Osteoblast (primary cell): ENCODE measurements at places on chromosomes 3 and 15. TPM values are rescaled to one million over a fixed set of nuclear protein-coding genes. Genes with fewer than 3 reads are reported as not detected.

PCSK6 gene
- 0.29 and 0.72 TPM in 2 replicates for total RNA-seq

DNA sequence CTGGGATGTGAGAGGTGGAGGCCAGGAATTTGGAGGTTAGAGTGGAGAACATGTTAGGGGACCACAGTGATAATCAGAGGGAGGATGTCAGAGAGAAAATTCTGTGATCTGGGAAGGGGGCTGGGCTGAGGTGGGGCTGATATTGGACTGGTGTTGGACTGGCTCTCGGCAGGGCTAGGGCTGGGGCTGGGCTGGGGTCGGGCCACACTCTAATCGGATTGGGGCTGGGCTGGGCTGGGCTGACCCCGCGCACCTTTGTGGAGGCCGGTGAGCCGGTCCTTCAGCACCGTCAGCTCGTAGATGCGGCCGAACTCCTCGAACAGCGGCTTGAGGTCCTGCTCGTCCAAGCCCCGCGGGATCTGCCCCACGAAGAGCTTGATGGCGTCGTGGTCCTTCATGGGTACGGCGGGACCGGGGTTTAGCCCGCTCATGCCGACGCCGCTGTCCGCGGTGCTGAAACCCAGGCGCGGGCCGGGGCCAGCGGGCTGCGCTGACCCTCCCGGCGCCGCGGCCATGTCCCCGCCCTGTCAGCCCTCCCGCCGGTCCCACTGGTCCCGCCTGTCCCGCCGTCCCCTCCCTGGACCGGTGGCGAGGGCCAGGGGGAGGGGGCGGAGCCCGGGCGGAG lies 485 bp downstream of the CELF6 start:
- H3K36me3 ChIP-seq = no peaks in the 10 kb centered on the region
- peak; percentile 95 for DNase-seq
- H3K27ac ChIP-seq = no peak overlapping the region

GRCh38 chr3:88480822-88481221 lies 331.1 kb downstream of the C3orf38 start:
- H3K4me3 ChIP-seq = no peak overlapping the region
- H3K27me3 ChIP-seq = no peaks in the 10 kb centered on the region
- no peak for DNase-seq
- H3K36me3 ChIP-seq = no peaks in the 10 kb centered on the region
- peak overlapping the region; percentile 52 for H3K27ac ChIP-seq

TRIM71 gene
- total RNA-seq = not detected in 2 replicates

GRCh38 chr3:176554264-176554663 lies 643.0 kb downstream of the TBL1XR1 start:
- no peaks in the 10 kb centered on the region for H3K27me3 ChIP-seq
- DNase-seq = peak; percentile 3
- H3K36me3 ChIP-seq = no peaks in the 10 kb centered on the region
- no peak overlapping the region for H3K4me3 ChIP-seq
- H3K27ac ChIP-seq = no peak overlapping the region
- H3K4me1 ChIP-seq = no peaks in the 10 kb centered on the region
